Right renal cortex interstitium (tissue), 3 donors: ENCODE measurements at places on chromosomes 5 and 9. TPM values are rescaled to one million over a fixed set of nuclear protein-coding genes. Genes with fewer than 3 reads are reported as not detected.

ALDH7A1 gene
- polyA plus RNA-seq, result 165 TPM

CCL27 gene
- 0.50 TPM for polyA plus RNA-seq

HK3 gene
- polyA plus RNA-seq, result 0.38 TPM

MELK gene
- polyA plus RNA-seq, result 22.1 TPM

DNA sequence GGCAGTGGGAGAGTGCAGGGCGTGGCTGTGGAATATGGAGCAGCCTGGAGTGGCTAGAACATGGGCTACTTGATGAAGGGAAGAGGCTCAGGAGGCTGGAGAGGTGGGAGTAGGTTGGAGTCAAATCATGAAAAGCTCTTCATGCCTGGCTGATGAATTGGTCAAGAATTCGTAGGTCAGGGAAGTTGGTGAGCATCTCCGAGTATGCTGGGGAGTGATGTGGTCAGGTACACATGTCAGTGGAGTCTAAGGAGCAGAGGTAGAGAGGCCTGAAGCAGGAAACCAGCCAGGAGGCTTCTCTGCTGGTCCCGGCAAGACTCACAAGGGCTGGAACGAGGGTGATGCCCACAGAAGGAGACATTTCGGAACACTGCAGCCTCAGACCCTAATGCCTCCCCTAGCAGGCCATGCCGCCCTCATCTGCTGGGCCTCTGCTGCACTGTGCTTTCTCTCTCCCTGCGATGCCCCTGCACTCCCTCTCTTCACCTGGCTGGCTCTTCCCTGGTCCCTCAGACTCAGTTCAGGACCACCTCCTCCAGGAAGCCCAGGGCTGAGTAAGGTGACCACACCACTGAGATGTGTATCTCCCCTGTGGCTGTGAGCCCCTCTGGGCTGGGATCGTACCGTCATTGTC lies 33.6 kb downstream of the TMOD1 start:
- DNase-seq, result no peak

DNA sequence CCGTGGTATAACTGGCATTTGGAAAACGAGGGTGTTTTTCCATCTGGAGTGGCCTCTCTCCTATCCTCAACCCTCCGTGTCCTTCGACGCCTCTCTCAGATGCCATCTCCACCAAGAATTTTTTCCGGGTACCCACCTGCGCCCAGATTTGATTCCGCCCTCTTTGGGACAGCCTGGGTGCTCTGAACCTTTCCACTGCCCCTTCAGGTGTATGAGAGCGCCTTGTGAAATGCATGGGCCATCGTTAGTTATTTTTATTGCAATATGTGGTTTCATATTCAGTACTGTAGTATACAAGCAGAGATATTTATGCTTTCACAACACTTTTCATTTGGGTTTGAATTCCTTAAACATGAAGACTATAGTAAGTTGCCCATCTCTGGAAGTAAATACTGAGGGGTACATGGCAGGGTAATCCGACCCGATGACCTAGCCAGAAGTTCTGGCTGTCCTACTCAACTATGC lies 78.2 kb upstream of the IFNE start:
- no peak for DNase-seq
